ENCODE measurements at places on chromosomes 11 and 22.

DNA sequence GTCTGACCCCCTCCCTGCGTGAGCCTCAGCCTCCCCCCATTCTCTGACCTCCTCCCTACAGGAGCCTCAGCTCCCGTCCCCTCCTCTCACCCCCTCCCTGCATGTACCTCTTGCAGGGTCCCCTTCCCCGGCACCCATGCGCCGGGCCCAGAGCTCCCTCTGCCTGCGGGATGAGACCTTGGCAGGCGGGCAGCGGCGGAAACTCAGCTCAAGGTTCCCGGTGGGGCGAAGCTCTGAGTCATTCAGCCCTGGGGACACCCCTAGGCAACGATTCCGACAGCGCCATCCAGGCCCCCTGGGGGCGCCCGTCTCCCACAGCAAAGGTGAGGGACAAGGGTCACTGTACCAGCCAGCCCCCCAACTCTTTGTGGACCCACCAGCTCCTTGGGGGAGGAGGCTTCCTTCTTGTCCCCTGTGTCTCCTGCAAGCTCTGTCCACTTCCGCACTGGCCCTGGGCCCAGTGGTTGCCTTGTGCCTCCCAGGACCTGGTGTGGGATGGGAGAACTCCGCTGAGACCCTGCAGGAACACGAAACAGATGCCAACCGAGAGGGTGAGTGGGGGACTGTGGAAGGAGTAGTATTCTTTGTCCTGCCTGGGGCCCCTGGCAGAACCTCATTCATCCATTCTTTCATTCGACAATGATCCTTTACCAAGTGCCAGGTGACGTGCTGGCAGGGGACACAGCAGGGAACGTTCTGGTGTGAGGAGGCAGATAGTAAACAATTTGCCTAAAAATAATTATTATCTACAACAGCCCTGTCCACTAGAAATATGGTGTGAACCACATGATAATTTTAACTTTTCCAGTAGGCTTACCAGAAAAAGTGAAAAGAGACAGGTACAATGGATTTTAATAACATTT, 3.7 kb upstream of the RPS6KA4 start:
- DNase-seq, result no peak

DNA sequence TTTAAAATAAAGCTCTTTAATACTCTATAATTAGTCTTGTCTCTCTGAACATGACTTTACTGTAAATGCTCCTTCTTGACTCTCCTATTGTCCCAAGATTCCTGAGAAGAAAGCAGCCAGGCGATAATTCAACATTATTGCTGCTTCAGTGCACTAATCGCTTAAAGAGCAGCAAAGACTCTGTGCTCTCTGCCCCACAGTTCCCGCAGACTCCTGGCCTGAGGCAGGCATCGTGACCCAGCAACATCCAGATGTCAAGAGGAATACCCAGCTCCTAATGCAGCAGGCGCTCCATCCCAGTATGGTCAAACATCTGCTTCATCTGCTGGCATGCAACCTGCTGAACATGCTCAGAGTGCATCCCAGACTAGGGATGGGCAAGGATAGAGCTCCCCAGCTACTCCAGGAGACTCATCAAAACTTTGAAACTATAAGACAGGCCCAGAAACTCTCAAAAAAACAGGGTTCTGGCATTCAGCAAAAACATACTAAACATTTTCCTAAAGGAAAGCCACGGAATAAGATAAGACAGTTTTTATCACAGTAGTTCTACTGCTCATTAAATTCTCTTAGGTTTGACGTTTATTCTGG, 270.0 kb downstream of the SOX6 start:
- no peak for DNase-seq

GRCh38 chr11:132312161-132312560, 941.7 kb downstream of the NTM start:
- no peak for DNase-seq

DNA sequence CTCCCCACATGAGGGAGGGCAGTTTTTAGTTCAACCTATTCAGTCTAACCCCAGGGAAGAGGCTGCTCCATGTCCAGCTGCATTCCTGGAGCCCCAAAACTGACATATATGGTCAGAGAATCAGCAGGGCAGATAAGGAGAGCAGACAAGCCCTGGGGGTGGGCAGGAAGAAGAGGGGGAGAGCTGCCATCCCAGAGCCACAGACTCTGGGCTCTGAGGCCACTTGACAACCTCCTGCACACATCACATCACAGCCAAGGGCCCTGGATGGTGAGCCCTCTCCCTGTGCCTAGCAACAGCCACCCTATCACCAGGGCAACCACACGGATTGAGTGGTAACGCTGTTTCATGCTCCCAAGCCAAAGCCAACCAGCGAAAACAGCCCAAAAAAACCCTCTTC, 3.1 kb downstream of the ARHGAP1 start:
- DNase-seq, result no peak

DNA sequence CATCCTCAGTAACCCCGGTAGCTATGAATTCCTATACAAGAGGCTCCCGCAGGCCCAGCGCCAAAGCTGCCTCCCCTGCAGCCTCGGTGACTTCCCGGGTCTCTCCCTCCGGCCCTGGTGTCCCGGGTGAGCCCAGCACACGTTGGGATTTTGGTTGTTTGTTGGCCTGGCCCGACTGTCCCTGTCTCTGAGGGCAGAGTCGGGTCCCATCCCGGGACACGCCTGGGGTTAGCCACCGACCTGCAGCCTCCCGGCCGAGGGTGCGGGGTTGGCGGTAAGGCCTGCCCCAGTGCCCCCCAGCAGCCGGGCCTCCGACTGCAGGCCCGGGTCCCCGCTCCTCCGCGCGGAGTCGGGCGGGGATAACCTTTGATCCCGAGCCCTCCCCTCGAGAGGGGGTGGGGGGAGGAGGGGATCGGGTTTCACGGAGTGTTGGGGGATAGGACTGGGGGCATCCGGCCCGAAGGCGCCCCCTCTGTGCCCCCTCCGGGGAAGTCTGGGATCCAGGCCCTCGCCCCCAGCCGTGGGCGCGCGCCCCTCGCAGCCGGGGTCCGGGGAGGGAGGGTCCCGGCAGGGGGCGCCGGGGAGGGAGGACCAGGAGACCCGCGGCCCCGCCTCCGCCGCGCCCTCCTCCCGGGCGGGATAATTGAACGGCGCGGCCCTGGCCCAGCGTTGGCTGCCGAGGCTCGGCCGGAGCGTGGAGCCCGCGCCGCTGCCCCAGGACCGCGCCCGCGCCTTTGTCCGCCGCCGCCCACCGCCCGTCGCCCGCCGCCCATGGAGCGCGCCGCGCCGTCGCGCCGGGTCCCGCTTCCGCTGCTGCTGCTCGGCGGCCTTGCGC, at the start of gene FBLN1:
TSS of gene FBLN1 (plus strand) at position 669 of the 835 bp plus-strand sequence. CDS start at position 772, 103 bp downstream.
- DNase-seq, result no peak

GRCh38 chr22:31623592-31624304, 38.3 kb downstream of the PISD start:
- no peak for DNase-seq

- DNase-seq, result no peak
Observed at GRCh38 chr22:28574159-28574788, 105.4 kb downstream of the TTC28 start.

DNA sequence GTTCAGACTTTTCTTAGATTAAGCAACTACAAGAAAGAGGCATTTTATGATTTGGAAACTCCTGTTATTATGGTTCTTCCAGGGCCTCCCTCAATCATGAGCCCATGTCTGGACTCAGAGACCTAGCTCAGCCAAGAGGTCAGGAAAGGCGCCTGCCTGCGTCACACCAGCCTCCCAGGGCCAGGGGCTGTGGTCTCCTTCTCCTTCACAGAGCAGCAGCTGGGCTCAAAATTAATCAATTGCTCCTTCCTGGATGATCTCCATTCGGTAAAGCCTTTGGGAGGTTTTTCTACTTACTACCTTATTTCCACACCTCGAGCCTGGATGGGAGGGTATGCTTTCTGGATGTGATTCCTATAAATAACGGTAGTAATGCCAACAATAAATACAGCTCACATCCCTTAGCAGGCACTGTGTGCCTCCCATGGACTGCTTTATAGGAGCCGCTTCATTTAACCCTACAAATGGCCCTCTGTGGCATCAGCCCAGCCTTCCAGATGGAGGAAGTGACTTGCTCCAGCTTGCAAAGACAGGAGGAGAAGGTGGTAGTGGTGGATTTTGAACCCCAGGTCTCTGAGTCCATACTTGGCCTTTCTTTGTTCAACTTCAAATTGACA, 1445.6 kb downstream of the TBC1D22A start:
- DNase-seq, result no peak

DNA sequence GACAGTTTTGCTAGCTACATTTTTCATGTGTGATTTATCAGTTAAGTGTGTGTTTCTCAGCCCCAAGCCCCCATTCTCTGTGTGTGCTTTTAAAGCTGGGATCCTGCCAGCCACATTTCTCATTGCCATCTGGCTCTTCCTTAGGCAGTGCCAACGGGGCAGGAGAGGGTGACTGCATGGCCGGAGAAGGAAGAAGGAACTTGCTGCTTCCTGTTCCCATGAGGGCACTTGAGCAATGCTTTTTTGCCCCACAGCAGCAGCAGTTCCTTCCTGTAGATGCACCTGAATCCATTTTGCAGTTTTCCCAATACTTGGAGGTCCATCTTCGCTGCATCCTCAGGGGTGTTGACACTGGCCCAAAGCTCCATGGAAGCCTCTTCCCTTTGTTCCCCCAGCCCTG, 37.5 kb downstream of the TNRC6B start:
- no peak for DNase-seq

Measured in Jurkat, Clone E6-1 (cell line).